ENCODE measurements at places on chromosomes 3 and 15.
A peak's percentile ranks its signal among the peaks of the same experiment; 100 is the strongest.

- no peak for DNase-seq
These were observed 73.6 kb downstream of the OXSM start for GRCh38 chr3:25863416-25863959.

GRCh38 chr15:99482993-99483392 lies 82.8 kb upstream of the MEF2A start:
- no peak for DNase-seq

DNA sequence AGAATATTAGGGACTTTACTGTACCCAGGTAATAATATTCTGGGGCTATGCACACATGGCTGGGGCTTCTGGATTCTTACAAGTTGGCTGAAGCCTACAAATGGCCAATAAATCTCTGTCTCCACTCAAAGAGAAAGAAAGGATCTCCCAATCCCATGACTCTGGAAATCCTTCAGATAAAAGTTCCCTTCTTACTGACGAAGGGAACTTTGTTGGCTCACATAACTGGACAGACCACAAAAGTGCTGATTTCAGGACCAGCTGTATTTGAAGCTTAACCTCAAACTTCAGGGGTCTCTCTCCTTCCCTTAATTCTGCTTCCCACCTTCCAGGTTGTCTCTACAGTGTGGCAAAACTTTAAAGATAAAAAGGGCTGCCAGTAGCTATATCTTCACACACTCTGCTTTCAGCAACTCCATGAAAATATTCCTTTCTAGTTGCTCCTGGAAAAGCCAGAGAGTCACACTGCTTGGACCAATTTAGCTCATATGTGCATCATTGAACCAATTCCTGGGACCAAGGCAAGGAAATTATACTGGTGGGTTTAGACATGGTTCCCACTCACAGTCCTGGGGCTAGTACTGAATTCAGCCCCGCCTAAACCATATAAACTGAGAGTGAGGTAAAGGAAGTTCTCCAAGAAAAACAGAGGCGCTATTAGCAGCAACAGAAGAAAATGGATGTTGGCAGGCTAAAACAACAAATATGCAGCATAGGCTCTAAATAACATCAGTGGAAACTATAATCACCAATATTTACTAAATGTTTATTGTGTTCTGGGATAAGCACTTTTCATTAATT lies 290.0 kb upstream of the GADL1 start:
- no peak for DNase-seq

DNA sequence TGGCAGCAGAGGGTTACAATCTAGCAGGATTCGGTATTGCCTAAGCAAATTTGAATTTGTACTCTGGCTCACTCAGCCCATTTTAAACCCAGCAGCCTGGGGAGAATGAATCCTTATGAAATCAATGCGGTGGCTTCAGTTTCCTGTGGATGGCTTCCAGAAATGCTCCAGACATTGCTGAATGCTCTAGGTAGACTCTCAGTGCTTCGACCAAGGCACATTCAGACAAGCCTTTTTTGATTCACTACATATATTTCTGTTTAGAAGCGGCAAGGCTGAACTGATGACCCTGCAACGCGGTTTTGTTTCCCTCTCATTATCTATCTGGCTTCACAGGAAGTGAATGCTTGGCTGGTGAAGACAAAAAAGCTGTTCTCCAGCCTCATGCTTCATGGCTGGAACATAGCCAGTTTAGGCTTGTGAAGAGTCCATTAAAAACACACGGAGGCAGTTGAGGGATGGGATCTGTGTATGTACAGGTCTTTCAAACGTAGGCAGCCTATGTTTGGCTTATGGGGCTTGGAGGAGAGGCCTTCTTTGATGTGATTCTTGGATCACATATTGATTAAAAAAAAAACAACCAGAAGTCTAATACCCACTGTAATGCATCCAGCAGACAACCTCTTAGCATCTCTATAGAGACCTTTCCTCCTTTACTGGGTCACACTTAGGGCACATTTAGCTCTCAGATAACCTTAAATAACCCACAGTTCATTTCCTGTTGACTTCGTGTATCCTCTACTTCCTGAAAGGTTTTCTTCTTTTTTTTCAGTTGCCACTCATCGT lies 400.2 kb upstream of the TBL1XR1 start:
- peak; percentile 99 for DNase-seq

- DNase-seq: no peak
These were observed 754.5 kb upstream of the ALCAM start for GRCh38 chr3:104612218-104612617.

DNA sequence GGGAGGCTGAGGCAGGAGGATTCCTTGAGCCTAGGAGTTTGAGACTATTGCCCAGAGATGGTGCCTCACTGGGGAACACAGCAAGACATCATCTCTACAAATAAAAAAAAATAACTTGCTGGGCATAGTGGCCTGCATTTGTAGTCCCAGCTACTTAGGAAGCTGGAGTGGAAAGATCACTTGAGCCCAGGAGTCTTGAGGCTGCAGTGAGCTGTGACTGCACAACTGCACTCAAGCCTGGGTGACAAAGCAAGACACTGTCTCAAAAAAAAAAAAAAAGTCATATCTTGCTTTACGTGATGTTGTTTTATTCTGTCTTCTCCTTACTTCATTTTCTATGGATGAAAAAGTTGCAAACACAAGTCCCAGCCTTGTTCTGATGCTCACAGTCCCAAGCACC lies 14.1 kb downstream of the GATM start:
- DNase-seq: no peak

DNA sequence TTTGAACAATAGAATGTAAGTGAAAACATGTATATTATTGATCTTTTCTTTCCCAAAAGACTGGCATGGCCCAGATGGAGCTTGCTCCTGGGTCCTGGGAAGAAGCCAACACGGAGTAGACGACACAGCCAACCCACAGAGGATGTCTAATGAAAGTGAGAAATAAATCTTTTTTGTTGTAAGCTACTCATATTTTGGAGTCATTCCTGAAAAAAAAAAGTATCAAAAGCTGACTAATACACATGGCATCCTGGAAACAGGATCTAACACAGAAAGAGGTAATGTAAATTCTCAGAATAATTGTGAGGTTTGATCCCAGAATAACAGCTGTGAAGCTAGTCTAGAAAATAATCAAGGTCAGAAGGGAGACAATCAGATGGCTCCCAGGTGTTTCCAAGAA lies 12.6 kb upstream of the FRMD5 start:
- no peak for DNase-seq

GRCh38 chr3:145429546-145429945 lies 731.4 kb downstream of the PLOD2 start:
- no peak for DNase-seq

DNA sequence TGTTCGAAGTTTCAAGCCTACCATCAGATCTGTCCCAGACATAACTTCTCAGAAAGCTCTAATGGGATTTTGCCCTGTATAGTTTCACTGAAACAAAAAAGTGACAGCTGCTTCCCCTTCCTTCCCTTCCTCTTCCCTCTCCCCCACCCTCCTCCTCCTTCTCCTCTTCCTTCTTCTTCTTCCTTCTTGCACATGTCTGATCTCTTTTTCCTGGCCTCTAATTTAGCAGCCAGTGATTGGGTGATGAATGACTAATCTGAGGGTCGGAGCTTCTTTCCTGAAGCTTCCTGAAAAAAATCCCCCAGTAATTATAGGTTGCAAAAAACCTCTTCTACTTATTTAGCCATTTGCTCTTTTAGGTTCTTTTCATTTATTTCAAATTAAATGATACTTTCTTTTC lies 168.7 kb downstream of the POTEB3 start:
- DNase-seq: no peak

DNA sequence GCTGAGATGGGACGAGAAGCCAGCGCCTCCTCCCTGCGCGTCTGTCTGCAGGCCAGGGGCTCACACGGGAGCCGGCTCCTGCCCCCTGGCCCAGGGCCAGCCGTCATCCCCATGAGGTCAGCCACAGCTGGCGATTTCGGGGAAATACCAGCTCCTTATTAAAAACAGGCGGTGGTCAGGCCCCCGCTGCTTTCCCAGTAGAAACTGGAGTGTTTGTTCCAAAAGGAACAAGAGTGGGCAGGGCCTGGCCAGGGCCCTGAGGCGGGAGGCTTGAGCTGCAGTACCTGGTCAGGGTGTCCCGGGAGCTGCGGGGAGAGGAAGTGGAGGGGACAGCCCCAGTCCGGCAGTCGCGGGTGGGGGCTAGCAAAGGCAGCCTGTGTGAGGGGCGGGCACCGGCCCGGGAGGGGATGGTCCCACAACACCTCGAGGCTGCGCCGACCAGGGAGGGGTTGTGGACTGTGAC lies 17.8 kb downstream of the MYL3 start:
- peak; percentile 16 for DNase-seq

All from NCI-H2029 treated with DMSO at 0.1 percent for 48 hours (cell line).